ENCODE measurements at places on chromosomes 6 and 20. TPM values are rescaled to one million over a fixed set of nuclear protein-coding genes. Genes with fewer than 3 reads are reported as not detected.

Gene CDSN
- polyA plus RNA-seq = not detected

Gene PROCR
- polyA plus RNA-seq = 17.9 TPM

Gene SYNJ2
- polyA plus RNA-seq = 8.7 TPM

Gene SOBP
- not detected for polyA plus RNA-seq

Gene FAM217A
- 0.16 TPM for polyA plus RNA-seq

Gene XKR7
- polyA plus RNA-seq = not detected

Gene RAET1L
- not detected for polyA plus RNA-seq

Gene SRXN1
- polyA plus RNA-seq = 44.6 TPM

Gene SLC52A3
- polyA plus RNA-seq = not detected

Gene CSTF1
- 30.6 TPM for polyA plus RNA-seq

Gene OR2H1
- not detected for polyA plus RNA-seq

Gene SPATA25
- not detected for polyA plus RNA-seq

Gene PPP1R14C
- not detected for polyA plus RNA-seq

Gene MATN4
- not detected for polyA plus RNA-seq

Gene LCA5
- not detected for polyA plus RNA-seq

Gene OPRM1
- not detected for polyA plus RNA-seq

Gene MRAP2
- not detected for polyA plus RNA-seq

Gene FOXA2
- not detected for polyA plus RNA-seq

Gene LTB
- polyA plus RNA-seq = 137 TPM

Gene TRIM40
- not detected for polyA plus RNA-seq

Gene CRISP2
- polyA plus RNA-seq = not detected

Gene MTG2
- 14.5 TPM for polyA plus RNA-seq

Gene CPNE5
- 0.52 TPM for polyA plus RNA-seq

Gene NKX2-2
- polyA plus RNA-seq = not detected

Gene HLA-DQA1
- polyA plus RNA-seq = 1.8 TPM

Gene BANF2
- polyA plus RNA-seq = not detected

Gene OR2H2
- polyA plus RNA-seq = not detected

Gene STXBP5
- polyA plus RNA-seq = 2.9 TPM

Gene ETV7
- polyA plus RNA-seq = not detected

Gene TRIM31
- not detected for polyA plus RNA-seq

Gene ZNF184
- 6.6 TPM for polyA plus RNA-seq

Gene SUMO4
- not detected for polyA plus RNA-seq

Gene ZNF311
- not detected for polyA plus RNA-seq

Gene CNR1
- polyA plus RNA-seq = not detected

Gene ARMC12
- polyA plus RNA-seq = not detected

Gene PSORS1C2
- not detected for polyA plus RNA-seq

Gene ZSWIM3
- polyA plus RNA-seq = 1.2 TPM

Gene SLC17A2
- polyA plus RNA-seq = not detected

Gene ABHD16B
- not detected for polyA plus RNA-seq

Gene SLC17A1
- not detected for polyA plus RNA-seq

Gene HSPA1L
- polyA plus RNA-seq = 3.8 TPM

Gene BPIFB2
- polyA plus RNA-seq = not detected

Gene TCF19
- 13.7 TPM for polyA plus RNA-seq

Gene MAP3K5
- polyA plus RNA-seq = 6.2 TPM

Gene RSPO3
- polyA plus RNA-seq = not detected

Gene PLAGL1
- polyA plus RNA-seq = 2.9 TPM

Gene ARHGAP40
- polyA plus RNA-seq = not detected

Gene DZANK1
- polyA plus RNA-seq = 1.6 TPM

All from immature natural killer cell (primary cell).